Activated CD4-positive, alpha-beta memory T cell treated with anti-CD3 and anti-CD28 coated beads for 36 hours (primary cell): ENCODE measurements at places on chromosomes 4 and X.

DNA sequence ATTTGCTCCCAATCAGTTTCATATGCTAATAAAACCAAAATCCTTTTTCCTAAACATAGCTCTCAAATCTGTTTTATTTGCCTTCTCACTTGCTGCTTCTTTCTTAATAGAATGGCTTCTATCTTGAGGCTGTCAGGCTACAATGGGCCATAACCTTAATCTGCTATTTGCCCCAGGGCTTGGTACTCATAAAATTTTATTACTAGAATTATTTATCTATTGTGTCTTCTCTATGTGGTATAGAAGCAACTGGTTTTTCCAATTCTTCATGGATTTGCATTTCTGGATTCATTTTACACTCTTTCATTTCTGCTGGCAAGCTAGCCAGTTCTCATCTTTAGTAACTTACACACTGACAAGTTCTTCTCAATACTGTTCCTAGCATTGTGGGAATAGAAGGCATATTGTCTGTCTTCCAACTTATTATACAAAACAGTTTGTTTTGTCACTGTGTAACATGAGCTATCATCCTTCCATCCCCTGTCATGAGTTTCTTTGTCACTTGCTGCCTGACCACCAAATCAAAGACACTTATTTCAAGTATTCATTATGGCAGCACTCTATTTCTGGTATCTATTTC, 96.6 kb upstream of the KCNIP4 start:
- DNase-seq, result no peak

- no peak for DNase-seq
Observed at GRCh38 chr4:145492376-145492775, 10.7 kb downstream of the SMAD1 start.

GRCh38 chr4:147019091-147019490, 73.4 kb upstream of the TTC29 start:
- peak; percentile 66 for DNase-seq

- no peak for DNase-seq
Observed at GRCh38 chr4:182294451-182294850, 51.2 kb downstream of the TENM3 start.

DNA sequence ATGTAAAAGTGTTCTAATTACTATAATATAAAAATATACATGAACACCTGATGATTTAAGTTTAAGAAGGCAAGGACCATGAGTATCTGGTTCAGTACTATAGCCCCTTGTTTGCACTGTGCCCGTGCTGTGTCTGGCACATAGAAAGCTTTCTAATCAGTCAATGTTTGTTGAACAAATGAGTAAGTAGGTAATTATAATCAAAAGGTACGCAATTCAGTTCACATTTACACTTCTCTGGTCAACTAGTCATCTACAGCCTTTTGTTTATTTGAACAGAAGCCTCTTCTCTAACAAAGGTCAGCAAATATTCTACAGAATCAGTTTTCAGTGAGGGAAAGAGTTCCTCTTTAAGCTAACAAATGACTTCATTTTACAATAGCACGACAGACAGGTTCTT, 523.3 kb downstream of the SMARCA1 start:
- DNase-seq, result no peak

DNA sequence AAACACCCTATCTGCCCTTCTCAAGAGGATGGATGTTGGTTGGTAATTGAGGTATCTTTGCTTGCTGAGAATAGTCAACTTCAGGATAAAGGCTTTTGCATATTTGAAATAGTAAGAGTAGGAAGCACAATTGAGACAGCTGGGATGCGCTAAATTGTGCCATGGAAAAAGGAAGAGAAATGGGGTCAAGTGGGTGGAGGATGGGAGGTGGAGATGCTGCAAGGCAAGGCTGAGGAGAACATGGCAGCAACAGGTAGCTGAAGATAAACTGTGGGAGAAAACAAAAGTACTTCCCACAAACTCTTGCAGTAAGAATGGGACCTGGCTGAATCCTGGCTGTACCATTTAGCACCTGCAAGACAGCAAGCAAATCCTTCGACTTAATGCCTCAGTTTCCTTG, 13.9 kb upstream of the CDS1 start:
- no peak for DNase-seq

DNA sequence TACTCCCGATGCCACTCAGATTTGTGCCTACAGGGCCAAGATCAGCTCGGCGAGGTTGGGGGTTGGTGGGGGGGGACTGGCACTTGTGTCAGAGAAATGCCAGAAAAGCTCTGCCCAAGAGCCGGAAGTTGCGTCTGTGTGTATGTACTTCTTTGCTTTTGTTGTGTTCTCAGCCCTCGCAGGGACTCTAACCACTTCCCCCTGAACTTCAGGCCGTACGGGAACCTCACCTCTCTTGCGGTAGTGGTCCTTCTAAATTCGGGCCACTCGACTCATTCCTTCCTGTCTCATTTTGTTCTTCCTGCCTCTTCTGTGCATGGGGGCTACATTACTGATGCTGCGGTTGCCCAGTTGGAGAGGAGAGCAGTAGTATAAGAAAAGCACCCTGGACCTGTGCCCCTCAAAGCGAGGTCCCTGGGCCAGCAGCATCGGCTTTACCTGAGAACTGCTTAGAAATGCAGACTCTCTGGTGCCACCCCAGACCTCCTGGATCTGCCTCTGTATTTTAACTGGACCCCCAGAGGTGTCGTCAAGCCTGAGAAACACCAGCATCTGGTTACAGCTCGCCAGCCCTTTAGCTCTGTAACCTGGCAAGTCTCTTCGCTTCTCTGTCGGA, 146.3 kb upstream of the RPS6KA3 start:
- peak; percentile 63 for DNase-seq

- no peak for DNase-seq
Observed at GRCh38 chr4:135050086-135050717, 848.6 kb upstream of the PABPC4L start.

- no peak for DNase-seq
Observed at GRCh38 chrX:112355931-112356330, 273.4 kb upstream of the TRPC5 start.

GRCh38 chr4:1250921-1251772, 2.2 kb upstream of the CTBP1 start:
- DNase-seq, result peak; percentile 8

DNA sequence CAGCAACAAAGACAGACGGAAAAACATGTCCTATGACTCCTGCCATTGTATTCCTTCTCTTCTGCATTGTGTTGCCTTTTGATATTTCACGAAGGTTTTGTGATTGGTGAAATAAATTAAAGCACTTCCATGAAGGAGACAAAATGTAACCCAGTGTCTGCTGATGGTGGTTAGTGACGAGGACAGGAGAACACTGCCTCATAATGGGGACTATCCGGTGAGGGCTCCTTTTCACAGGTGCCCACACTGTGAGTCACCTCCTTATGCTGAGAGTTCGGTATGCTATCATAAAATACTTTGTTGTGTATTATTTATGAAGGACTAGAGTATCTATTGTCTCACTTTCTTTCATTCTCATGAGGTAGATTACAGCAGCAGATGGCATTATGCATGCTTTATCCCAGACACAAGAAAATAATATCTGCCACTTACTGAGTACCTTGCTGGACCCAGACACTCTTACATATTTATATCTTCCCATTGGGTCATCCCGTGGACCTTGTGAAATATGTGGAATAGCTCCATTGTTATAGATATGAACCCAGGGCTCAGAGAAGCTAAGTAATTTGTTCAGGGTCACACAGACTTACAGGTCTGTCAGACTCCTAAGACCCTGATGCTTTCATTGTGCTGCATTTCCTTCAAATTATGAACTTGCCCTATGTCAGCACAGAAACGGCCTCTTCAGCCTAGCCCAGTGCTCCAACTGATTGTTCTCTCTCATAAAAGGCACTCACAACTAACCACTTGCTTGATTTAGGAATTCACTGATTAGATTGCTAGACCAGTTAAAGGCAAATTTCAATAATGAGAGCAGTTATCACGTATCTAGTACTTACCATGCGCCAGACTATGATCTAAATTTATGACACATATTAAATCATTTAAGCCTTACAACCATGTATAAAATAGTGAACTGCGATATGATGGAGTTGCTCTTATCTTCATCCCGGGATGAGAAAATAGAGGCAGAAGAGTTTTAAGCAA, 31.2 kb downstream of the PLS3 start:
- no peak for DNase-seq

DNA sequence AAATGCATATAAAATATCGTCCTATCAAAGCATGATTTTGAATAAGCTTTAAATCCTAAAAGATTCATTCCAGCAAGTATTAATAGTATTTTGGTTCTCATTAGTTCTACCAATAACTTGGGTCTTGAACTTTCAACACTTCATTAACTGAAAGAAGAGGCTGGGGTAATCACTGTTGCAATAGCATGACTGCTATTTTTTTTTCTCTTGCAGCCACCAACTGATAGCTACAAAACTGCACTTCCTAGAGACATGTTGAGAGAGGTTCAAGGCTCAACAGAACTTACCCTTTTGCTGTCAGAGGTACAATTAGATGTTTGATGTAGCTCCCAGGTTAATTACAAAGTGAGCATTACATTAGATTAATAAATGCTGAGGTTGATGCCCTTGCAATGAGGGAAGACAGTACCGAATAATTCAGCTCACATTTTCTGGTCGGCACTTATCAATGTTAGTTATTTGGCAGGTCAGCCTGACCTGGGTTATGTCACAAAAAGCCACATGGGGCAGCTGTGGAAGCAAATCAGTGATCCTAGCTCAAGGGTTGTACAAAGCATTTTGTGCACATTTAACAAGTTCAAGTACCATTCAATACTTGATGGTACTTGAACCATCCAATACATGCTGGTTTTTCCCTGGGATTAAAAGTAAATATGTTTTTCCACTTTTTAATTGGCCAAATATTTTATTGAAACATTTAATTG, 29.9 kb upstream of the TET2 start:
- DNase-seq, result no peak

DNA sequence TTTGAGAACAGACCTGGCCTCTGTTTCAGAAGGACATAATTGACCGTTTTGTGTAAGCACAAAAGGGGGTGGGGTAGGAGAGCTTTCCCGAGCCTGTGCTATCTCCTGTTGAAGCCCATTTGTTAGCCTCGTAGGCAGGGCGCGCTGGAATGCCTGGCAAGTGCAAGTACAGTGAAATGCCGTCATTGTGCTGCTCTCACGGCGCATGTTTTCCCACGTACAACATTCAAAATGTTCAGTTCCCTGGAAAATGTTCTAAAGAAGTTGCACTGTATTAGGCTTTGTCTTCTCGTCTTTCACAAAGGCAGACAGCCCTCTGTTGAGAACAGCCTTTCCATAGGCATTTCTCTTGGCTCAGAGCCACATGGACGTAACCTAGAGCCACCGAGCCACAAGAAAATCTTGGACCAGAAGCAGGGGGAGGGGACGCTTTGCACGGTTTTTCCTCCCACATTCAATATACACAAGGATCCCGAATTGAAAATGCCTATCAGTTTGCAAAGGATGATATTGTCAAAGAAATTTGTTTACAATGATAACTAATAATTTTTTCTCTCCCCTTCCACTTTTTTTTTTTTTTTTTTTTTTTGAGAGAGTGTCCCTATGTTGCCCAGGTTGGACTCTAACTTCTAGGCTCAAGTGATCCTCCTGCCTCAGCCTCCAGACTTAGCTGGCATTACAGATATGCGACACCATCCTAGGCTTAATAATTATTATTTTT, 54.6 kb upstream of the RAPGEF2 start:
- no peak for DNase-seq
